DMS 273 treated with DMSO at 0.1 percent for 48 hours (cell line): ENCODE measurements at places on chromosomes 5 and 9.
A peak's percentile ranks its signal among the peaks of the same experiment; 100 is the strongest.

DNA sequence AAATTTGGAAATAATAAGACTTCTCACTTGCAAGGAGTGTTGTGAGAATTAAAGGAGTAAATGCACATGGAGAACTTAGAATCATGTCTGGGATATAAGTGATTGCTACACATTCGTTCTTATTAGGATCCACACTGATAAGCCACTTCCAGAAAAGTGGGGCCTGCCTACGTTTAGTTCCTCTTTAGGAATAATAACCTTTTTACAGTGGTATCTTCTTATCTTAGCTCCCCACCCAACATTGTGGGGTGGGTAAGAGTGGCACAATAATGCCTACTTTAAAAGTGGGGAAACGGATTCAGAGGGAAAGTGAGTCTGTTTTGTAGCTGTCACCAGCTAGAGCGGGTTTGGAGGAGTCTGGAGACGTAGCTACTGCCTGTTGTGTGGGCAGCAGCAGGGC, 16.0 kb downstream of the DOCK2 start:
- no peak for DNase-seq

GRCh38 chr5:83151821-83152220, 74.5 kb downstream of the XRCC4 start:
- DNase-seq, result no peak

GRCh38 chr9:106816524-106816923, 46.4 kb upstream of the ZNF462 start:
- no peak for DNase-seq

- DNase-seq, result no peak
Measured at GRCh38 chr5:91110686-91111085, 272.4 kb downstream of the ARRDC3 start.

DNA sequence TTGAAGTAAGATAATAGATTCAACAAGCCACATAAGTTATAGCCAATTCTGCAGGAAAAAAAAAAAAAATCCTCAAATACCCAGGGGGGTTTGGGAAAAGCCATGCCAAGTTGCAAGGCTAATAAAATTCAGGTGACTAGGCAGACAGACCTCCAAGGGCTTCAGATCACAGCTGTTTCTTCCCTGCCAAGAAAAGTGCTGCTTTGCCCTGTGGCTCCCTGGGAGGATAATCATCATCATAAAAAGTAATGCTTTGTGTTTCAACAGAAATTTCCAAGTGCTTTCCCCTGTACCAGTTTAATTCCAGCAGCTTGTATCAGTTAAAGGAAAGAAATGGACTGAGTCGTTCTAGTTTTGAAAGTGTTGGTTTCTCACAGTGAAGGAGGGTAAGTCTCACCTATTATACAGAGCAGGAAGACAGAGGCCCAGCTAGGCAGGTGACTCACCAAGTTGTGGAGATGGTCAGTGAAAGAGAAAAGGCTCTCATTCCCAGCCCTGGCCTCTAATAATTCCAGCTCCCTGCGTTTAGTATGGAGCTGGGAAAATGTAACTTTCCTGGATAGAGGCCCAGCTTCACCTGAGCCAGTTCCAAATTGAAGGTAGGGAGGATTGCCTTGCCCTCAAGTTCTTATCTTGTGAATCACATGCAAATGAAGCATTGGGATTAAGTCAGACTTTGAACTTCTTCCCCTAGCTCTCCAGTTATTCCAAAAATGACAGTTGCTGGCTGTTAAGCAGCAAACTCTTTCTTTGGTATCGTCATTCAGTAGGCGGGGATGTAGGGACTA, 263.4 kb downstream of the GRIA1 start:
- no peak for DNase-seq

DNA sequence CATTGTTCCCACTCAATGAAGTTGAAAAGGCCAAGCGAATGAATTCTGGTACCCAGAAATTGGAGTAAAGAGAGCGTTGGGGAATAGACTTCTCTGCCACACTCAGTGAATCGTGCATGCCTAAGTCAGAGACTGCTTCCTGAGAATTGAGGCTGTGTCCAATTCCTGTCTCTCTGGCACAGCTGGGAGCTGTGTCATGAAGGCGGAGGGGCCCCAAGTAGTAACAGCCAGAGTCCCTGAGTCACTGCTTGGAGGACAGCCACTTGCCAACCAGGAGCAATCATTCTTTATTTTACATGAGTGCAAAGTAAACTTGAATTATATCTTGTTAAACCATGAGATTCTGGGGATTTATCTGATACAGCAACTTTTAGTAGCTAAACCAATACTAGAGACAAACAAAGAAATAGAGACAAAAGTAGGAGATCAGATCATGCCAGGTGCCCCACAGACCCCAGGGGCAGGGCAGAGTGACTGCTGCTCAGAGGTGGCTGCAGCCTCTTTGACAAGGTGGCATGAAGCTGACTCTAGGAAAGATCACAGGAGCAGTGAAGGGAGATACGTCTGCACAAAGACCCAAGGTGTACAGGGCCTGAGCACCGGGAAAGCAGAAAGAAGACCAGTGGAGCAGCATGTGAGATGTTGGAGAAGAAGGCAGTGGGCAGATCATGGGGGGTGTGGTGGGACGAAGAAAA, 246.0 kb downstream of the GADD45G start:
- no peak for DNase-seq

DNA sequence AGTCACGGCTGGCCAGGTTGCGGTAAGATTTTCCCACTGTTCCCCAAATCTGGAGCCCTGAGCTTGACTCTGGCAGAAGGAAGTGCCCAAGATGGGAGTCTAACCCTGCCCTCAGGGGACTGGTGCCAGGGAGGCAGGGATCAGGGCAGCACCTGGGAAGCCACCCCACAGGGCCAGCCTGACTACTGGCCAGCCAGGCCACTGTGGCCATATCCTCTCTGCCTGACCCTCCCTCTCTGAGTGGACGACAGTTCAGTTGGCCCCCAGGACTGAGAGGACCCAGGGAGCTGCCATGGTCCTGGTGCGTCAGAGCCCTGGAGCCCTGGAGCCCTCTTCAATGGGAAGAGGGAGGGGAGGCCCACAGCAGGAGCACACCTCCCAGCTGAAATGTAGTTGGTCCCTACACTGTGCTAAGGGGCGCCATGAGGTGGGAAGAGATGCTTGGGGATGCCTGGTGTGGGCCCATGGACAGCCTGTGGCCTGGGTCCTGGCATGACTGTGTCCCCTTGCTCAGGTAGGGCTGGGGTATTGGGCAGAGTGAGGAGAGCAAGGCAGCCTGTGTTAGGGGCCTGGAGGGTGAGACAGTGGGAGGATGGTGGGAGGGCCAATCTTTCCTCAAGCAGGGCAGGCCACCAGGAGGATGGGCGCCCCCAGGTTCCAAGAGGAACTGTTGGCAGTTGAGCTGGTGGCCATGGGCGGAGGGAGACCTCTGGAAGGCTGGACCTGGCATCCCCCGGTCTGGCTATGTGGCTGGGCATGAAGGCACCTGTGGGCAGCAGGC, 81.1 kb downstream of the PHF2 start:
- no peak for DNase-seq

DNA sequence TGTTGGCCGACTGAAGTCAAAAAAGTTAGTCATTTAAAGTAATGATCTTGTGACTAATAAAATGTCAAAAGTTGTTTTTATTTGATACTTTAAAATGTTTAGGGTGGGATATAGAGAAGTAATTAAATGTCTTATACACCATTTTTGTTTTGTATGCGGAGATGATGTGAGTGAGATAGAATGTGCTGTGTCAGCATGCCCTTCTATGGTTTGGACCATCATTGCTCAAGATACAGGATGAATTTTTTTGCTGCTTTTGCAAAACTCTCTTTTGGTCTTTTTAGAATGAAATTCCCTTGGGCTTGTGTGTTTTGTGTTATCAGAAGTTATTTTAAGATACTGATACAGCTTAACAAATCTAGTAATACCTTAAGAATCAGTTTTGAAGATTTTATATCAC, 12.5 kb downstream of the SRFBP1 start:
- no peak for DNase-seq

- DNase-seq, result no peak
Measured at GRCh38 chr5:86526811-86527348, 90.9 kb upstream of the COX7C start.

DNA sequence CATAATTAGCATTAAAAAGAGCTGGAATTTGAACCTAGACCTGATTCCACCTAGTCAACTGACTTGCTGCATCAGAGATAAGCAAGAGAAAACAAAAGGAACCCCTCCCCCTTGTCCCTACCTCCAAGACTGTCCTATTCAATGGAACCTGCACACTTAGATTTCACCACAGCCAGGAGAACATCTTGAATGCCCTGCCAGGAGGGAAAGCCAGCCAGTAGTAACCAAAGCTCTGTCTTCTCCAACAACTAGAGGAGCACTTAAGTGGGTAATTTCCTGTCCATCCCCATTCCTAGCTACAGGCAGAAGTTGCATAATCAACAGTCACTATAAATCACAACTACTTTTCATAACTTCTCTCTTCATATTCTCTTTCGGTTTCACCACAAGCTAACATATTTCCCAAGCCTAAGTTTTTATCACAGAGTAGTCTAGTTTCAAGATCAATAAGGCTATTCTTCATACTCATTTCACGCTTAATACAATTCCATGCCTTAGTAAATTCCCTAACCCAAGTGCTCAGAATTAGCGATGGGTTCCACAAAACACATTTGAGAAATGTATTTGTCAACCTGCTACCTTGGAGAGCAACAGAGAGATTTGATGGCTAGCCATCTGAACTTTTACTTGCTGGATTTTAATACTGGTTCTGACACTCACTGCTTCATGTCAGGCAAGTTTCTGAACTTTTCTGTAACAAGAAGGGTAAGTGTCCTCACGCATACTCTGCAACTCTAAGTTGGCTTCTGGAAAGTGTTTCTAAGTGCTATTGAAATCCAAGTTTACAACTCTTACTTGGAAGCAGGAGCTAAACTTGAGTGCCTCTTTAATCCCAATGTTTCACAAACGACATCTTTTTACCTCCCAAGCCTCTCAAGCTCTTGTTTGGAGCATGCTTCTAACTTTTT, 2.0 kb downstream of the DENND1A start:
- no peak for DNase-seq

GRCh38 chr9:4678679-4679267, 596 bp upstream of the CDC37L1 start:
- peak; percentile 17 for DNase-seq

- DNase-seq, result no peak
Measured at GRCh38 chr9:14270358-14271092, 43.4 kb downstream of the NFIB start.

- DNase-seq, result no peak
Measured at GRCh38 chr5:159514229-159514810, 184.0 kb upstream of the IL12B start.

GRCh38 chr9:21434202-21435014, 5.8 kb upstream of the IFNA1 start:
- peak; percentile 3 for DNase-seq

- DNase-seq, result peak; percentile 17
Measured at GRCh38 chr9:14221558-14221957, 92.4 kb downstream of the NFIB start.

GRCh38 chr9:98781588-98782383, 14.6 kb downstream of the ANKS6 start:
- DNase-seq, result no peak

- DNase-seq, result no peak
Measured at GRCh38 chr5:180117000-180117725, 45.6 kb upstream of the RNF130 start.

DNA sequence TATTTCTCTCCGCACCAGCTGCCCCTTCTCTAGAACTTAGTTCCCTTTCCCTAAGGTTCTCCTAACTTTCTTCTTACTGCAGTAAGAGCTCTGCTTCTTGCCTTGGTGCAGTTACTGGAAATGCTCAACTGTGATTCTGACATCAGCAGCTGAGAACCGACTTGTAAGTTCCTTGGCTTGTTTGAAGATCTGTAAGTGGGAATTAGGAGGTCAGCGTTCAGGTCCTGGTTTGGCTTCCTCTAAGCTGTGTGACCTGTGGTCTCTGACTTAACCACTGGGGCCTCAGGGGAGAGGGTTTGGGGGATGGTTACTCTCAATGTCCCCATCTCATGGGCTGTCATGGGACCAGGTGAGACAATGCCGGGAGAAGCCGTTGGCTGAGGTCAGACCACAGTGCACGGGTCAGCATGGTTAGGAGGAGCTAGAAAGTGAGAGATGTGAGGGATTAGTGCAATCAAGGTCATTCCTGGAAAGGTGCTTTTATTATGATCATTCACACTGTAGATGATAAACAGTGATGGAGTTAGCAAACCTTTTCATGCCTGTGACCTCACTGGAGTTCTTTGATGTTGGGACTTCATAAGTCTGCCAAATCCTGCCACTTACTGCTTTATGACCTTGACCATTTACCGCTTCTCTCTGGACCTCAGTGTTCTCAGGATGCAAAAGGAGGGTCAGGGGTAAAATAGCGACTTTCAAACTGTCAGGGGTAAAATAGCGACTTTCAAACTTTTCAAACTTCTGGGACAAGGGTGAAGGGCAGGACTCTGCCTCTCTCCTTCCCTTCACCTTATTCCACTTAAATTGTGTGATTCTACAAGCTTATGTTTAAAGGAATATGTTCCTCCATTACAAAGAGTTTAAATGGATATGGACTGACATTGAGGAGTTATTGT, 7.3 kb downstream of the PAPPA start:
- DNase-seq, result no peak

GRCh38 chr5:108084105-108084504, 297.8 kb downstream of the FBXL17 start:
- DNase-seq, result no peak

DNA sequence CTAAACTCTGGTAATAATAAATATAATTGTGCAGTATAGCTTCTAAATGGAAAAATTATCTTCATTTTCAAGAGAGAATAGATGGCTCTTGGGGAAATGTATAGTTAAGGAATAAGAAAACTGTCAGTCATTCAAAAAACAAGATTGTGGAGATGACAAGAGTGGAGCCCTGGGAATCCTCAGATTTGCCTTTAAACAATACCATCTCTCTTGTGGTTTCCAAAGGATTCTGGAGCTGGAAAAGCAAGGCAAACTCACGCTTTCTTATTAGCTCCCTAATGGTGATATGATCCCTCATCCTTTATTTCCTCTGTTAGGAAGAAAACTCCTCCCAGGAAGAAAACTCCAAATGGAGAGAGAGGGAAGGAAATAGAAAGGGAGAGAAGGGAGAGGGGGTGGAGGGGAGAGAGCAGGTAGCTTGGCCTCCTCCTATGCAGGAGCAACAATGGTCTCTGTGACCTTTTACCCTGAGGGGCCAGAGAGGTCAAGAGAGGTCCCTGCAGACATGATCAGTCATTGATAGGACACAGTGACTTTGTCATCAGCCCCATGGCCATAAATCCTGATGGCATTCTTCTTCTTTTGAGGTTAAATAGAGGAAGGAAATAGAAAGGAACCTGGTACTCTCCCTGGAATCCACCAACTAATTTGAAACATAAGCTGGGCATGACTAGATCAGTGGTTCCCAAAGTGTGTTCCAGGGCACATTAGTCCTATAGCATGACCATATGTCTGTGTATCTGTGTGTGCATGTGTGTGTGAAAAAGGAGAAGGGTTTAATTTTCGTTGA, 312.2 kb downstream of the ARRDC3 start:
- DNase-seq, result no peak

GRCh38 chr5:176644878-176645670, 2.2 kb upstream of the TSPAN17 start:
- no peak for DNase-seq
